CD4-positive, alpha-beta memory T cell (primary cell): ENCODE measurements at places on chromosomes 1 and 21. TPM values are rescaled to one million over a fixed set of nuclear protein-coding genes. Genes with fewer than 3 reads are reported as not detected.

- no peak for DNase-seq
These were observed 33.1 kb downstream of the ZNF684 start for GRCh38 chr1:40564506-40564905.

DNA sequence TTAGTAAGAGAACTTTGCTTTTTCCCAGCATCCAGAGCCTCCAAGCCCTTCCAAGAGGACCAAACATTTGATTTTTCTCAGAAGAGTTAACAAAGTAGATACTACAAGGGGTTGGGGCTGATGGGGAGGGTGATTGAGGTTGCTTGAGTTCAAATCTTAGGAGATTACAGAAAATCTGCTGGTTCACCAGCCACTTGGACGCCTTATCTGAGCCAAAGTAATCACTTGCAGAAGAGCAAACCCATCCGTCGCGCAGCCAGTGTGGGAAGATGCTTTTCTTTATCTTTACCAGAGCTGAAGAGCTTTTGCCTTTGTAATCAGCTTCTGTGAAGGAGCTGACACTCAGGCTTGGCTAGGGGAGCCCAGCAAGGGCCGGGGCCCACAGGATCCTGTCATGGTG, 91.9 kb upstream of the CTTNBP2NL start:
- DNase-seq, result no peak

DNA sequence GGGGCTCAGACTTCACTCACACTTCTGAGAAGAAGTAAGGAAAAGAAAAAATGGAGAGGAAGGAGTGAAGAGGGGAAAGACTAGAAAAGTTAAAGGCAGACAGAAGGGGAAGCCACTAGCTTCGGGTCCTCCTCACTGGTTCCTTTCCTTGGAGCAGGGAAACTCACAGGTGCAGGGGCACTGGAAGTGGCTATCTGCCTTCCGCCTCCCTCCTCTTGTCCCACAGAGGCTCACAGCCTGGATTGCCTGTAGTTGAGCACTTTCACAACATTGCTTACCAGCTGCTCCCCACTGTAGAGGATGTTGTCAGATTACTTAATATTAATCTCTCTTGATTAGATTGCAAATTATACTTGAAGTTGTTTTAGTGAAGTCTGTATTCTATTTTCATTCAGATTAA, 21.6 kb upstream of the ABCA4 start:
- no peak for DNase-seq

The ZSWIM5 gene
- total RNA-seq, result 3.4 TPM
